ENCODE measurements at places on chromosomes 2 and 18.

- DNase-seq, result no peak
These were observed 100.3 kb upstream of the TMEM200C start for GRCh38 chr18:5995626-5996025.

DNA sequence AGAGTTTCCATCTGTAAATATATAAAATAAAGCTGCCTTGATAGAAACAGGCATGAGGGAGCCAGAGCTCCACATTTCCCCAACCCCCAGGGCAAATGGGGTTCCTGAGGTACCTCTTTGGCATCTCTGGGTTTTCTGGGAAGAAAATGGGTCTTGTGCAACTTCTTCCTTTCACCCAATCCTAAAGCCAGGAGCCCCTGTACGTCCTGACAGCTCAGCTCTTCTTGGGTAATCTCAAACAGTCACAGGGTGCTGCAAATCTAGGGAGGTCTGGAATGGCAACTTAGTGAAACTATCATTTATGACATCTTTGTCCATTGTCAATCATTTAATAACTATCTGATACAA, 36.6 kb upstream of the STAT1 start:
- no peak for DNase-seq

GRCh38 chr2:216431531-216431856, 19.2 kb downstream of the SMARCAL1 start:
- no peak for DNase-seq

GRCh38 chr2:9826208-9826607, 17.1 kb upstream of the TAF1B start:
- DNase-seq, result no peak

GRCh38 chr2:46812361-46813019, 103.1 kb downstream of the MCFD2 start:
- DNase-seq, result no peak

GRCh38 chr18:37565977-37566478, 430 bp upstream of the CELF4 start:
- peak; percentile 52 for DNase-seq

DNA sequence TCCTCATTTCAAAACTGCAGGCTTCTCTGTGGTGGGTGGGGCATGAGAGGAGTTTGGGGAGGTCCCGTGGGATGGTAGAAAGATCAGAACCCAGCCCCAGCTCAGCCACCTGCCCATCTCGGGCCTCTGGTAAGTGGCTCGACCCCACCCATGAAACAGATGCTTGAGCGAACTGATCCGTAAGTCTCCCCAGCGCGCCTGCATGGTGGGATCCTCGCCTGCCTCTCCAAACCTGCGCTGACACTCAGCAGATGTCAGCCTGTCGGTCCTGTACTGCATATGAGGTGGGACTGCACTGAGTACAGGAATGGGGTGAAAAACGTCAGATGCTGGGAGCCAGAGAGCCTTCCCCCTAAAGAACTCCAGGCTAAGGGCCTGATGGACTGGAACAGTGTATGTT, 15.9 kb upstream of the RPL31 start:
- no peak for DNase-seq

DNA sequence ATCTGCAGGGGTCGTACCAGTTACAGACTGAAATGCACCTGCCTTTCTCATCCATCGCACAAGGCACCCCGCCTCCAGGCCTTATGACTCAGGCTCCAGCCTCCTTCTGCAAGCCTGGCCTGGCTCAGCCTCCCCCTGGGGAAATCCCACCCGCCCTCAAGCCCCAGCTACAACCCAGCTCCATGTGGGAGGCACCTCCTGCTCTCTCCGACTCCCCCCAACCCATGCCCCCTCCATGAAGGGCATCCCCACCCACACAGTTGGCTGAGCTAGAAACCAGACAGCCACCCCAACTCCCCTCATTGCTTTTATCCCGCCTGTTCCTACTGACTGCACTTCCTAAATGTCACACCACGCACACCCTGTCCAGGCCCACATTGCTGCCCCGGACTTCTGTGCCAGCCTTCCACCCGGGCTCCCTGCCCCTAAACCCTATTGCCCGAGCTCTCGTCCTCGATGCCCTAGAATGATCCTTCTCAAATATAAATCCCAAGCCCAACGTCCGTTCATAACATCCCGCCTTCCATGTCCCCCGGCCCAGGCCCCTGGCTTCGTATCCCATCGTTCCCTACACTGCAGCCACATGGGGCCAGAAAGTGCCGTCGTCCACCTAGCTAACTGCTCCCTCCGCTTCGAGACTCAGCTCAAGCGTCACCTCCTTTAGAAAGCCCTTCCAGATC, 9.9 kb downstream of the DNMT3A start:
- no peak for DNase-seq

DNA sequence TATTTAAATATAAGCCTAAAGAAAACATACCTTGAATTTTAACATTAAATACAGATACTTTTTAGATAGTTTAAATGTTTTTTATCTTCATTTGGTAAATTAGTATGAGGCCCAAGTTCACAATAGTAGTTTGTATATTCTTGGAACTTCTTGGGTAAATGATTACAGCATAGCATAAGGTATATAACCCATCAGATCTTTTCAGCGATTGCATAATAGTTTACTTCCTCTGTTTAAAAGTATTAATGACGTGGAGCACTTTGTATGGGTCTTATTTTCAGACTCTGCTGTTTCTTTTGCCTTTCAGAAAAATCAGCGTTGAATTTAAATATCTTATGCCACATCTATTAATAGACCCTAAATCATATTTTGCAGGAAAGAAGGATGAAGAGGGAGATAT, 60.2 kb downstream of the CHRNA1 start:
- DNase-seq, result no peak
